Lung (tissue), 17 donors: ENCODE measurements at places on chromosomes 2 and 18. TPM values are rescaled to one million over a fixed set of nuclear protein-coding genes. Genes with fewer than 3 reads are reported as not detected.

DNA sequence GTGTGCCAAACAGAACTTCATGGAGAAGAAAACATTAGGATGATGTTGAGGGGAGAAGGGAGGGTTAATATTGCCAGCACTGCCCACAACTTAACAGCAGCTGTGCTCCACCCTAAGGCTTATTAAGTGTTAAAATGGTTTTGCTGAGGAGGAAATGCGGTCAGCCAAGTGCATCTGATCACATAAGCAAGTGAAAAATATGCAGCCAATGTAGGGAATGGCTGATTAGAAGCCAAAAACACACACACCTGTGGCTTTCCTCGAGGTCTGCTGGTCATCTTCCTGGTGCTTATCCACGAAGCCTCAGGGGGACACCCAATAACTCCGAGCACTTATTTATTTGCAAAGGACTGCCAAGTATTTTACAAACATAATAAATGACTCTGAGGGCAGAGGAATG, 66.3 kb upstream of the GPR45 start:
- no peaks in the 10 kb centered on the region for H3K27me3 ChIP-seq
- no peaks in the 10 kb centered on the region for H3K36me3 ChIP-seq
- peak; percentile 15 for DNase-seq
- no peaks in the 10 kb centered on the region for H3K4me1 ChIP-seq
- H3K27ac ChIP-seq, result no peak overlapping the region

- H3K27me3 ChIP-seq, result no peaks in the 10 kb centered on the region
- H3K4me1 ChIP-seq, result no peaks in the 10 kb centered on the region
- H3K36me3 ChIP-seq, result no peaks in the 10 kb centered on the region
- no peak overlapping the region for H3K4me3 ChIP-seq
Measured at GRCh38 chr2:8215159-8215863, 466.5 kb upstream of the ID2 start.

DNA sequence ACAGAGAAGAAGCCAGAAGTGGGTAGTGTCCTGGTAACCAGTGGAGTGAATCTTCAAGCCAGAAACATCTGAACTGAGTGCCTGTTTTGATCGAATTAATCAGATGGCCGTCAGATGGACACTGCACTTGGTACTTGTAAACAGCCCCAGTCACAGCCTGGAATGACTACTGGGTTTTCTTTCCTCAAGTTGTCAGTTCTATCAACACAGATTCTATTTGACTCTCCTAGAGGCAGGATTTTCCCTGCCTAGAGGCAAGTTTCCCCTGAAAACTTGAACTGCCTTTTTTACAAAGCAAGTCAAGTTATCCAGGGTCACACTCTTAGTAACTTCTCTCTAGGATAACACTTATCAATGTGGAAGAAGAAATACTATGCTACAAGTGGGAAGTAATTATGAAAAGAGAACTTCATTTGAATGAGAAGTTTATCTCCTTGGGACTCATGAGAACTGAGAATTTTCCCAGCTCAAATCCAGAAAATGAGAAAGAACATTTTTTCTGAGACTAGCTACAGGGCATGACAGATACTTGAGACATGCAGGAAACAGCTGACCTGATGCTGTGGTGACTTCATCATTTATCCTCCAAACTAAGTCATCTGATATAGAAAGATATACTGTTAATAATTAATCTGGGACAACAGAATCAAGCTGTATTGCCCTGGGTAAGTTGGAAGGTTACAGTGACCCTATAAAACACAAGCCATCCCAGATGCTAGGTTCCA, 36.0 kb downstream of the SULT1C2 start:
- no peak overlapping the region for H3K4me3 ChIP-seq
- DNase-seq, result no peak
- no peaks in the 10 kb centered on the region for H3K27me3 ChIP-seq
- H3K27ac ChIP-seq, result no peak overlapping the region
- no peaks in the 10 kb centered on the region for H3K36me3 ChIP-seq
- no peaks in the 10 kb centered on the region for H3K4me1 ChIP-seq

DNA sequence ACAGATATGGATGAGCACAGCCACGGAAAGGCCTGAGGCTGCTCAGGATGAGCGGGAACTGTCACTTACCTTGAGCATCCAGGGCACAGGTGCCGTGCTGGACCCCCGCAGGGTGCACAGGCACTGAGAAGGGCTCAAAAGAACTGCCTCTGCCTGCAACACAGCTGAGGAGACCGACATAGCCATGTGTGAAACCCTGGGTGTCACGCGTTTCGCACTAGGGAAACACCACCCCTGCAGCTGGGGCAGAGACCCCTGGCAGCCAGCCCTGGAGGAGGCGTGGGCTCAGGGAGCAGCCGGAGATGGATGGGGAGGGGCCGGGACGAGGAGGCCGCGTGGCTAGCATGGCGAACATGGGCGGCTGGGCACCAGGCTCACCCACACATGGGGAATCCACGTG, 228.9 kb downstream of the EIPR1 start:
- H3K27me3 ChIP-seq, result no peaks in the 10 kb centered on the region
- H3K27ac ChIP-seq, result no peak overlapping the region
- no peak for DNase-seq
- no peak overlapping the region for H3K4me3 ChIP-seq
- no peaks in the 10 kb centered on the region for H3K36me3 ChIP-seq

GRCh38 chr2:133092571-133092970, 422.6 kb upstream of the LYPD1 start:
- no peaks in the 10 kb centered on the region for H3K36me3 ChIP-seq
- H3K27me3 ChIP-seq, result no peaks in the 10 kb centered on the region

The SLC4A5 gene
- total RNA-seq, result 5.2 TPM

- no peak overlapping the region for H3K27ac ChIP-seq
- H3K27me3 ChIP-seq, result no peaks in the 10 kb centered on the region
- no peak overlapping the region for H3K4me3 ChIP-seq
- H3K4me1 ChIP-seq, result peaks cover 9% of the 10 kb centered on the region
Measured at GRCh38 chr2:22329211-22330154, 1055.5 kb upstream of the KLHL29 start.

DNA sequence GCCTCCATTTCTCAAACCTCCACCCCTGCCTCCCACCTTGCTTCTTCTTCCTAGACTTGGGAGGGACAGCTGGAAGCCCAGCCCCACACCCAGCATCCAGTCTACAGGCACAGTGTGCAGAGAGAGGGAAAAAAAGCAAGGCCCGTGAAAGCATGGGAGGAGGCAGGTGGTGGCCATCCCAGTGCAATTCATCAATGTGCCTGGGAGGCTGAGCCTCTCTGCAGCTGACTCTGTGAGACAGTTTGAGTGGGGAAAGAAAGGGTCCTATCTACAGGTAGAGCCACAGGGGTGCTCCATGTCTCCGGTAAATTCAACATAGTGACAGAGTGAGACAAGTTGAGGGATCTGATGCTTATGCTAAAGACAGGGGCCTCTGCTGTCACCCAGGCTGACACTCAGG, 340.6 kb downstream of the DYSF start:
- H3K36me3 ChIP-seq, result no peaks in the 10 kb centered on the region
- H3K27me3 ChIP-seq, result no peaks in the 10 kb centered on the region
- no peak overlapping the region for H3K27ac ChIP-seq

The HOXD1 gene
- total RNA-seq, result 2.5 TPM

GRCh38 chr2:173291412-173291811, 63.3 kb upstream of the CDCA7 start:
- no peak overlapping the region for H3K27ac ChIP-seq
- no peaks in the 10 kb centered on the region for H3K27me3 ChIP-seq
- no peaks in the 10 kb centered on the region for H3K36me3 ChIP-seq
- DNase-seq, result no peak

GRCh38 chr2:39845460-39846146, 66.5 kb upstream of the THUMPD2 start:
- no peak overlapping the region for H3K4me3 ChIP-seq
- no peaks in the 10 kb centered on the region for H3K4me1 ChIP-seq
- H3K27me3 ChIP-seq, result no peaks in the 10 kb centered on the region
- H3K36me3 ChIP-seq, result no peaks in the 10 kb centered on the region
- DNase-seq, result no peak

DNA sequence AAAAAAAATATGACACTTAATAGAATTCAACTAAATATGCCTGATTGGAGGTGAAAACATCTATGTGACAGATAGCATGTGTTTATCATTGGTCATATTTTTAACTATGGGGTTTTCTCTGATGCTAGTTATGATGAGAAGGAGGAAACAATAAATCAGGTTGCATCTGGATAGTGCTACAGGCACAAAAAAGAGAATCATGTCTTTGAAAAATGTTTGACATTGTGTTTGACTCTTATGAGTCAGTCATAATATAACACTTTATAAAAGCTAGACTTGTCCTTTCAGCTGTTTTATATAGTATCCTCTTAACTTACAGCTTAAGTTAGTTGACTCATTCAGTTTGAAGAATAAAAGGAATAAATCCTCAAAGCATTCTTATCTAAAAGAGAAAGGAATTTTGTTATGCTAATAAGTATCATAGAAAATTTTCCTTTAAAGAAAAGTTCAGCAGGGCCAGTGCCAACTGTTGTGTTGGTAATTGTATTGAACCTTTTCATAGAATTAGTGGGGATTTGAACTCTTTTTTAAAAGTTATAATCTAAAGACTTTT, 78.4 kb upstream of the UBXN4 start:
- no peaks in the 10 kb centered on the region for H3K27me3 ChIP-seq
- peaks cover 2% of the 10 kb centered on the region for H3K4me1 ChIP-seq
- H3K36me3 ChIP-seq, result peaks cover 7% of the 10 kb centered on the region
- no peak overlapping the region for H3K4me3 ChIP-seq
- no peak for DNase-seq
- H3K27ac ChIP-seq, result no peak overlapping the region

GRCh38 chr2:89848763-89849368, 1157.4 kb downstream of the RPIA start:
- no peaks in the 10 kb centered on the region for H3K4me1 ChIP-seq
- no peak for DNase-seq
- H3K4me3 ChIP-seq, result no peak overlapping the region
- no peaks in the 10 kb centered on the region for H3K36me3 ChIP-seq
- H3K27me3 ChIP-seq, result no peaks in the 10 kb centered on the region
- no peak overlapping the region for H3K27ac ChIP-seq

The SCTR gene
- 42.7 TPM for total RNA-seq

The TEX44 gene
- total RNA-seq, result not detected

The CDCA7 gene
- 2.4 TPM for total RNA-seq

DNA sequence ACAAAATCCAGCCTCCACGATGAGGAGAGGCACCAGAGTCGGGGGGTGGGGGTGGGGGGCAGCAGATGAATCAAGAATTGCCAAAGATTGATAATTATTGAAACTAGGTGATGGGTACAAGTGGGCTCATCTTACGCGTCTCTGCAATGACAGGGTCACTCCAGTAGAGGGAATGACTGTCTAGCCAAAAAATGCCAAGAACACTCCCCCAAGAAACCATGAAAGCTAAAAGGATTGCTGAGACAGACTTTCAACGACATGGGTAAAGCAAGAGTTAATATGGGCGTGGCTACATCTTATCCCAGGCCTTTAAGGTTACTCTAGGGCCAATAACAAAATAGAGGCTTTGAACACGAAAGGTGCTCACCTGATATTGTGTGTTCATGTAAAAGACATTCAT, 86.5 kb downstream of the STK39 start:
- H3K36me3 ChIP-seq, result no peaks in the 10 kb centered on the region
- H3K4me3 ChIP-seq, result no peak overlapping the region
- H3K27me3 ChIP-seq, result no peaks in the 10 kb centered on the region
- H3K4me1 ChIP-seq, result no peaks in the 10 kb centered on the region
- no peak for DNase-seq

DNA sequence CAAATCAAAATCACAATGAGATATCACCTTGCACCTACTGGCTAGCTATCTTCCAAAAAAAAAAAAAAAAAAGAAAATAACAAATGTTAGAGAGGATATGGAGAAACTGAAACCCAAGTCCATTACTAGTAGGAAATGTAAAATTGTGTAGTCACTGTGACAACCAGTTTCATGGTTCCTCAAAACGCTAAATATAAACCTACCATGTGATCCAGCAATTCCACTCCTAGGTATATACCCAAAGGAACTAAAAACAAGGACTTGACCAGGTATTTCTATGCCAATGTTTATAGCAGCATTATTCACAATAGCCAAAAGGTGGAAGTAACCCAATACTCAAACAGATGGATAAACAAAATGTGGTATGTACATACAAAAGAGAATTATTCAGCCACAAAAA, 11.7 kb upstream of the SCRN3 start:
- DNase-seq, result no peak
- peaks cover 12% of the 10 kb centered on the region for H3K36me3 ChIP-seq
- no peak overlapping the region for H3K27ac ChIP-seq
- no peaks in the 10 kb centered on the region for H3K27me3 ChIP-seq
- no peaks in the 10 kb centered on the region for H3K4me1 ChIP-seq

The DNAH6 gene
- total RNA-seq, result 16.9 TPM

GRCh38 chr2:125696560-125696959, 959.4 kb upstream of the GYPC start:
- DNase-seq, result peak; percentile 10
- no peaks in the 10 kb centered on the region for H3K4me1 ChIP-seq
- no peaks in the 10 kb centered on the region for H3K36me3 ChIP-seq
- no peaks in the 10 kb centered on the region for H3K27me3 ChIP-seq
- no peak overlapping the region for H3K27ac ChIP-seq
- H3K4me3 ChIP-seq, result no peak overlapping the region

The CTLA4 gene
- total RNA-seq, result 3.9 TPM

DNA sequence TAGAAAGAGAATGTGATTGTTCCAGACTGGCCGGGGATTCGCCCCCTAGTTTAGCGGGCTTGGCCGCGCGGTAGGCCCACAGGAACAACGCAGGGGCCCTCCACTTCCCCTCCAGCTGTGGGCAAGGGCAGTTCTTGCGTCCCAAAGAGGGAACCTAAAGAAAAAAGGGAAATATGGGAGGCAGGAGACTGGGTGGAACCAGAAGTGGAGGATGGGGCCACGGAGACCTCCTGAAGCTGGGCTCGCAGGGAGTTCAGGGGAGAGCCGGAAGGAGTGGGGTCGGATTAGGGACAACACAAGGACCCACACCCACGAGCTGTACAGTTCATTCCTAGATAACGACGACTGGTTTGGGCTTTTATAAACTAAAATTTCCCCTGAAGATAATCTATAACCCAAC, 18.2 kb downstream of the GNLY start:
- H3K36me3 ChIP-seq, result no peaks in the 10 kb centered on the region
- no peak for DNase-seq

The MALL gene
- total RNA-seq, result 123 TPM

- H3K27me3 ChIP-seq, result no peaks in the 10 kb centered on the region
- peak; percentile 77 for DNase-seq
- H3K4me3 ChIP-seq, result no peak overlapping the region
- peaks cover 3% of the 10 kb centered on the region for H3K36me3 ChIP-seq
- H3K4me1 ChIP-seq, result peaks cover 26% of the 10 kb centered on the region
Measured at GRCh38 chr2:26712486-26713465, 20.3 kb downstream of the KCNK3 start.

DNA sequence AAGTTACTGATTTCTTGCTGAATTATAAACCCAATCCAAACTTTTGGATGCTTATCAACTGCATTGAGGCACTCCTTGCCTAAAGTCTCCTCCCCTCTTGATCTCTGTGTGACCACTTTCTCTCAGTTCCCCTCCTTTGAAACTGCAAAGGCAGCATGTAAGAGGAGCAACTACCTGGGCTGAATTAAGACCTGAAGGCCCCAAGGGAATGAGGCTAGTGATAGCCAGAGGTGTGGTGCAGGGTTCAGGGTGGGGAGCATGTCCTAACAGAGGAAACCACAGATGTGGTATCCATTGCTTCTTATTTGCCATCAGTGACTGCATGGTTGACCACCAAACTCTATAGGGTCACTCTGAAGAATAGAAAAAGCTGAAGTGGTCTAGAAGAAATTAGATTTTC, 557.9 kb downstream of the TNS1 start:
- no peak overlapping the region for H3K27ac ChIP-seq
- DNase-seq, result no peak
- H3K4me3 ChIP-seq, result no peak overlapping the region
- no peaks in the 10 kb centered on the region for H3K27me3 ChIP-seq
- H3K36me3 ChIP-seq, result no peaks in the 10 kb centered on the region

The IL36G gene
- total RNA-seq, result 0.26 TPM
